Right cardiac atrium (tissue), 5 donors: ENCODE measurements at places on chromosomes 1 and 21. TPM values are rescaled to one million over a fixed set of nuclear protein-coding genes. Genes with fewer than 3 reads are reported as not detected.

Gene ZBTB17
- total RNA-seq = 23.5 TPM

Gene SPATA45
- total RNA-seq = not detected

DNA sequence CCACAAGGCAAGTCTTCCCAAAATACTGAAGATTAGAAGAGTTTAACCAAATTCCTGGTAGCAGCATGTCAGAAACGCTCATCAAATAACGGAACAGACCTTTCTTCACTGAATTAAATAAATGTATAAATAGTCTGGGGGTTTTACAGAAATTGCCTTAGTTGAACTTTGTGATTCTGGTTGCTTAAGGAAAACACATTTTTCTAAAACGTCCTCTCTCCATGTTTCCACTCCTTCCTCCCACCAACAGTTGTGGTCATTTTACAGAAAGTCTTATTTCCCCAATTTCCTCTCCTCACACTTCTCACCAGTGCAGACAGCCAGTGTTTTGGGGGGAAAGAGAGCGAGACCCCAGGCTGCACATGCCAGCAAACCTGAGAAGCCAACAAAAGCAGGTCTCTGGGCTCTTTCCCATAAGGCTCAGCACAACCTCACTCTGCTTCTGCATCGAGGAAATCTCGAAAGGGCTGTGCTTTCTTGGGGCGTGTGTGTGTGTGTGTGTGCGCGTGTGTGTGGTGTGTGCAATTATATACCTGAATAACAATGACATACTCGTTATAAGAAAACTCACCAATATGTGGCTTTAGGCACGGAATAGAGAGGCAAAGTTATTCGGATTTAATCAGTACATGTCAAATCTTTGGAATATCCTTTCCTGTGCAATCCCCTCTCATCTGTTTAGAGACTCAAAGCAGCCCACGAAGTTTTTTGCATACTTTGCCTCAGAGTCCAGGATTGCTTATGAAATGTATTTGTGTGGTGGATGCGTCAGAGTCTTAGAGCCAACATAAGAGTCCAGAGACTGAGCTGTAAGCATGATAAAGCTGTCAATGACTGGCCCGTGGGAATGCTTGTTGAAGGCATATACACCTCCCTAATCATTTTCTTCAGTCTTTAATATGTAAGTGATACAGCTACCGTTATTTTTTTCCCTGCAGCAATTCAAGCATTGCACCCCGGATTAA lies 2.0 kb downstream of the KCNJ15 start:
- DNase-seq = no peak

DNA sequence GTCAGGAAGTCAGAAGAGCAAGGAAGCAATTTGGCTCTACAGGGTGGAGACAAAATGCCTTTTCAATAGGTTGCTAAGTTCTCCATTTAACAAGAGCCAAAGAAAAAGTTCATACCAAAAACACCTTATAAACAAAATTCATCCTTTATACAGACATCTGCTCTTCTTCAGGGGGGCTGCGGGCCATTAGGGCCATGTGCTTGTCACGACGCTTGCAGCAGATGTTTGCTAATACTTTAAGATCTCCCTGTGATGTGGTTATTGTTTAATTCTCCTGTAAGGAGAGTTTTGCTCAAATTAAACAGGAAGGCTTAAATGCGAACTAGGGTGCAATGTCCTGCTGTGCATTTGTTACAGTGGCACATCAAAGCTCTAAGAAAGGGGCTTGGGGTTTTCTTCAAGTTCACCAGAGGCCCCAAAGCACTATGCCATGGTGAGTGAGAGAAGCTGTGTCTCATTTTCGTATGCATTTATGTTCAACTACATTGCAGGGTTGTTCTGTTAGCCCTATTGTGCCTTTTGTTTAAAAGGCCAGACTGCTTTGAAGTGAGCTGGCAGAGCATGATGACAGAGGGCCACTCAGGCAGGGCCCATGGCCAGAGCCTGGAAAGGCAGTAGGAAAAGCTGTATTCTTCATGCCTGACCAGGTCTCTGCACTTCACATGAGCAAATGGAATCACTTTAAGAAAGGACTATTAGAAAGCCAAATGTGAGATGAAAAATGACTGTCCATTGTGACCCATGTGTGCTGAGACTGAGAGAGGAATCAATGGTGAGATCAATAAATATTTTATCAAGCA lies 24.8 kb upstream of the NTPCR start:
- DNase-seq = no peak

- no peak for DNase-seq
These were observed 223.6 kb upstream of the ADGRL2 start for GRCh38 chr1:81577004-81577697.

GRCh38 chr1:68279846-68280245 lies 47.5 kb upstream of the WLS start:
- no peak for DNase-seq

Gene VSIG8
- total RNA-seq = 0.19 TPM

- DNase-seq = peak; percentile 88
These were observed 27.2 kb downstream of the XCL1 start for GRCh38 chr1:168603501-168604110.

Gene ADAMTS4
- 6.9 TPM for total RNA-seq

DNA sequence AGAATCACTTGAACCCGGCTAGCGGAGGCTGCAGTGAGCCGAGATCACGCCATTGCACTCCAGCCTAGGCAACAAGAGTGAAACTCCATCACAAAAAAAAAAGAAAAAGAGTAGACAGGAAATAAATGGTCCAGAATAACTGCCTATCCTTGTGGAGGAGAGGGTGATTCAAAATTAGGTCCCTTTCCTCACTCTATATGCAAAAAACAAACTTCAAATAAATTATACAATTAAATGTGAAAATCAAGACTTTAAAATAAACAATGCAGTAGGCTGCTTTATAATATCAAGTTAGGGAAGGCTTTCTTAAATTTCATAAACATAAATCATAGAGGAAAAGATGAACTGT lies 26.4 kb downstream of the MRPL39 start:
- DNase-seq = no peak

GRCh38 chr1:85566890-85567289 lies 13.7 kb upstream of the CCN1 start:
- DNase-seq = no peak

- peak; percentile 64 for DNase-seq
These were observed 55.2 kb upstream of the PALMD start for GRCh38 chr1:99590578-99591209.
